ENCODE measurements at places on chromosomes 2 and 18.

GRCh38 chr18:63848159-63848558 is 39.3 kb upstream of the SERPINB2 start:
- DNase-seq: peak; percentile 50

GRCh38 chr2:162885281-162886070 is 46.9 kb upstream of the KCNH7 start:
- DNase-seq: no peak

DNA sequence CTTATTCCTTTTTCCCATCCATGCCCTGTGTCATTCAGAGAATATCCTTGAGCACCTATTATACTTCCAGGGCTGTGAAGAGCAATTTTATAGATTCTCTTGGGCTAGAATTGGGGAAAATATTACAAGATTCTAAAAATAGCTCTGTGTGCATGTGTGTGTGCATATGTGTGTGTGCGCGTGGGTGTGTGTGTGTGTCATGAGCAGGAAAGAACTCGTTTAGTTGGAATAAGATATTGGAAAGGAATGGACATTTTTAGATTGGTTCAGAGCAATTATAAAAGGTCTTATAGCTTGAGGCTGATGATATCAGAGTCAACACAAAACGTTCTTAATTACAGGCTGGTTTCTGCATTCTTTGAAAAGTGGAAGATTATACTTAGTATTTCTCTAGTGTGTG is 212.1 kb upstream of the COPS8 start:
- no peak for DNase-seq

GRCh38 chr2:97701851-97702465 is 11.4 kb upstream of the ZAP70 start:
- DNase-seq: no peak

DNA sequence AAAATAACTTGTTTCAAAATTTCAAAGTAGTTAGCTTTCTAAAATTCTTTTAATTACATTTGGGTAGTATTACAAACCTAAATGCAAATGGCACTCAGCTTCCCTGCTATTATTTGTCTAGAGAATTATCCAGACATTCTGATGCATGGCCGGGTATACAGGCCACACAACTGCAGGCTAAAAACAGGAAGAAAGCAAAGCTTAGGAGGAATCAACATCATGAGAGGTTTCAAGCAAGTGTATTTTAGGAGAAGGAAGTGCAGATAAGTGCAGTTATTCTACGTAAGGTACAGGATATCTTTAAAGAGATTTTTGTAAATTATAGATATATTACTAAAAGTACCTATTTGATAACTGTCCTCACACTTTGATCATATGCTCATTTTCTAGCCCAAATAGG is 46.8 kb upstream of the RNU4ATAC start:
- DNase-seq: no peak

DNA sequence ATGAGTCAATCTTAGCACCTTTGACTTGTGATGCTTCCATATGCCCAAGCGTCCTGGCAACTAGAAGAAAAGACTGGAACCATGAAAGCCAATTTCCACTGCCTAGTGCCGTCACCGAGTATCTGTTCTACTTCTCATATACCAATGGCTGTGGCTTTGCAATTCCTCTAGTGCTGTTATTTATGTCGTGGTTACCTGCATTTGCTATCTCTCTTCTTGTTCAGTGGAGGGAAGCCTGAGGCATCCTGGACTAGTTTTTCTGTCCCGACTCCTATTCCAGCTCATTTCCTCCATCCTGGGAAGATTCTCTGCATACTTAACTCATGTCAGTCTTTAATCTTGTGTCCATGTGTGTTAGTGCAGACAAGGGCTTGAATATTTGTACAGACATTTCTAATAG is 117.9 kb downstream of the FEZ2 start:
- DNase-seq: no peak

DNA sequence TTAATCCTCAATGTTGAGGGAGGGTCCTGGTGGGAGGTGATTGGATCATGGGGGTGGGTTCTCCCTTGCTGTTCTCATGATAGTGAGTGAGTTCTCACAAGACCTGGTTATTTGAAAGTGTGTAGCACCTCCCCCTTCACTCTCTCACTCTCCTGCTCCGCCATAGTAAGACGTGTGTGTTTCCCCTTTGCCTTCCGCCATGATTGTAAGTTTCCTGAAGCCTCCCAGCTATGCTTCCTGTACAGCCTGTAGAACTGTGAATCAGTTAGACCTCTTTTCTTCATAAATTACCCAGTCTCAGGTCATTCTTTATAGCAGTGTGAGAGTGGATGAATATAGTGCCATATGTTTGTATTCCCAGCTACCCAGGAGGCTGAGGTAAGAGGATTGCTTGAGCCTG is 9.6 kb downstream of the IL1B start:
- no peak for DNase-seq

GRCh38 chr18:76522551-76522950 is 27.5 kb upstream of the ZNF516 start:
- DNase-seq: no peak

GRCh38 chr18:14908541-14908940 is 160.6 kb downstream of the ANKRD30B start:
- no peak for DNase-seq

DNA sequence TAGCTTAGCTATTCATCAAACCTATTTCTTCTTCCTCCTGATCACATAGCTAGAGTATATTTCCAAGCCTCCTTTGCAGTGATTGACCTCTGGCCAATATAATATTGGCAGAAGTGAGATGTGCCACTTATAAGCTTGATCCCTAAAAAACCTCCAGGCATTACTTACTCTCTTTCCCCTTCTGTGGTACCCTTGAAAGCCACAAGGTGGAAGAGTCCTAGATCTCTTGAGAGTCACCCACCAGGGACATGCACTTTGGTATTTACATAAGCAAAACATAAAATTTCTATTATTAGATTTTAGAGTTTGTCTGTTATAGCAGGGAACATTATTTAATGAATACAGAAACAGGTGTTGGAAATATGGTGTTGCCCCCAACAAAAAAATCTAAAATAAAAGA is 112.0 kb downstream of the EXOC6B start:
- no peak for DNase-seq

DNA sequence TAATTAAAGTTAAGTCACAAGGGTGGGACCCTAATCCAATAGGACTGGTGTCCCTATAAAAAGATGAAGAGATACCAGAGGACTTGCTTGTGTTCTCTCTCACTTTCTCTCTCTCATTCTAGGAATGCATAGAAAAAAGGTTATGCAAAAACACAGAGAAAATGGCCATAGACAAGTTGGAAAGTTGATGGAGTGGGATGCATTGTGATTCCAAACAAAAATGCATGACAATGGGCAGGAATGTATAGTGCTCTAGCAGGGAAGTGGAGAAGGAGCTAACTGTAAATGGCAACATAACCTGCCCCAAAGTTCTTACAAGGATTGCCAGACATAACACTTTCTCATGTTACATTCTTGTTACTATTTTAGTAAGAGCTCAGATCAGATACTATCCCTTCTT is 301.6 kb upstream of the LRATD1 start:
- DNase-seq: no peak

DNA sequence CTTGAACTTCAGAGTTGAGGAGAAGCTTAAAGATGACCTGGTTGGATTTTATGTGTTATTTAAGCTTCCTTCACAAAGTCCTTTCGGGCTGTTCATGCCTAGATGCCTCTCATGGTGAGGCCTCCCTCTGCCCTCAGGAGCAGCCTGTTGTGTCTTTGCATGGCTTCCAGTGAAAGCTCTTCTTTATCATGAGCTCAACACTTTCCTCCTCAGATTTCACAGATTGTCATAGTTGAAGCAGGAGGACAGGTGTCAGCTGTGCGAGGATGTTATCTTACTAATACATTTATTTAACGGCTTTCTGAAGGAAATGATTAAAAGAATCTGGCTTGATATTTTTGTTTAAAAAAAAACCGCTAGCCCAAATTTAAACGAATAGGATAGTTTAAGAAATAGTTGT is 48.8 kb upstream of the ITSN2 start:
- DNase-seq: no peak

GRCh38 chr2:23592898-23593751 is 208.1 kb downstream of the KLHL29 start:
- no peak for DNase-seq

- DNase-seq: no peak
These were observed 1.6 kb upstream of the RTP5 start for GRCh38 chr2:241867776-241868420.

- DNase-seq: no peak
These were observed 120.7 kb downstream of the KCNF1 start for GRCh38 chr2:11032396-11032795.

DNA sequence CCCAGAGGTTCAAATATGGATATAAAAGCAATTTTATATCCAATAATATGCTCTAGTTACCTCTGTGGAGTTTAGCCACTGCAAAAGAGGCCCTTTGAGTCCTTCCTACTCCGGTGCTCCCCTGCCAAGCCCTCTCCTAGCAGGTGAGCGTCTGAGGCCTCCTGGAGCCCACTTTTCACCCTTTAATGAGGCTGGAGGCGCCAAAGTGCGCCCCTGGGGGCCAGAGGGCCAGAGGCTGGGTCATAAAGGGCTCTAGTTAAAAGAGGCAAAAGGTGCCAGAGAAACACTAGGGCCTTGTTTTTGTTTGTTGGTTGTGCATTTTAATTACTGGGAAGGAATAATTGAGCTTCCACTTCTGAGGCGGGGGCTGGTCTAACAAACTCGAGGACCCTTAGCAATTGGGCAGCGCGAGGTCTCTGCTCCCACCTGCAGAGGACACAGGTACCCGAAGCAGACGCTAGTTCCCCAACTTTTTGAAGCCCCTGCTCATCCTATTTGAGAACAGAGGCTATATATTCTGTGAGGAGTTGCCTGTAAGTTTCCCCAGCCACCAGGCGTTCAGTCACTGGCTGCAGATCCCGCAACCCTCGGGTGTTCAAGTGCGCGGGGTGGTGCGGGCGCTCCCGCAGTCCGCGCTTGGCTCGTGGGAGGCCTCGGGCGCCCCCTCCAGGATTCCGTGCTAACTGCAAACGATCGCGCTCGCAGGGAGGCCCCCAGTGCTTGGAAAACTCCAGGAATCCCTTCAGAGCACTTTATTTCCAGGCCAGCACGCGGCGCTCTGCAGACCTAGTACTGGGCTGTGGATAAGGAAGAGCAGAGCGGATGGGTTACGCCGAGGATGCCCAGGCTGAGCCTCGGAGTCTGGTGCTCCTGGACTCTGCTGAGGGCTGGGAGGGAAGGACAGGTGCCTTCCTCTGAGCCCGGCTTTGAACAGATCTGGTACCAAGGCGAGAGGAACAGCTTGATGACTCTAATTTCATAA is 14.1 kb downstream of the MSGN1 start:
- no peak for DNase-seq

GRCh38 chr2:145228506-145228905 is 708.6 kb upstream of the ZEB2 start:
- no peak for DNase-seq

GRCh38 chr18:79438898-79439627 is 43.3 kb downstream of the NFATC1 start:
- DNase-seq: peak; percentile 55

- no peak for DNase-seq
These were observed 86.5 kb upstream of the EPB41L3 start for GRCh38 chr18:5630057-5630899.

- no peak for DNase-seq
These were observed 63.2 kb downstream of the POLR1A start for GRCh38 chr2:86042256-86043168.

- DNase-seq: peak; percentile 24
These were observed 25.6 kb upstream of the ZC3H15 start for GRCh38 chr2:186460465-186460864.

GRCh38 chr18:76610933-76611749 is 116.1 kb upstream of the ZNF516 start:
- DNase-seq: no peak

- DNase-seq: no peak
These were observed 63.0 kb downstream of the CABLES1 start for GRCh38 chr18:23198217-23198845.

- no peak for DNase-seq
These were observed 25.5 kb downstream of the CCDC141 start for GRCh38 chr2:179024445-179024844.

- DNase-seq: no peak
These were observed 121.0 kb downstream of the SNTG2 start for GRCh38 chr2:1071650-1072049.

DNA sequence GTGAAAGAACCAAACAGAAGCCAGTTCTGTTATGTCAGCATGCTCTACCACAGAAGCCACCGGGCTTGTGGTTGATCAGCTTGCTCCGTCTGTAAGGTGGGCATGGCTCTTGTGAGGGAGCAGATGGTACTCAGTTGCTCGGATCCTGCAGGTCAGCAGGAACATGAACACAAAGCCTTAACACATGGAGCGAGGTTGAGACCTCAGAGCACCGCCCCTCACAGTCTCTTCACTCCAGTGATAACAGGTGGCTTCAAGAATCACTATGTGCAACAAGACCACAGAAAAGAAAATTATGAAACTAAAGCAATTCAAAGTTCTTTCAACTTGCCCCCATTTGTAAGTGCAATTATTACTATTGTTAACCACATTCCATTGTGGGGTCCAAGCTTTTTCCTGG is 72.1 kb downstream of the OSBPL6 start:
- DNase-seq: no peak

- no peak for DNase-seq
These were observed 40.0 kb downstream of the GORASP2 start for GRCh38 chr2:170969030-170969429.

- no peak for DNase-seq
These were observed 182.0 kb upstream of the HNRNPA3 start for GRCh38 chr2:177030451-177031105.

GRCh38 chr2:173931751-173932150 is 33.4 kb downstream of the SP3 start:
- DNase-seq: no peak

GRCh38 chr18:45874491-45875184 is 49.2 kb downstream of the SIGLEC15 start:
- peak; percentile 7 for DNase-seq

DNA sequence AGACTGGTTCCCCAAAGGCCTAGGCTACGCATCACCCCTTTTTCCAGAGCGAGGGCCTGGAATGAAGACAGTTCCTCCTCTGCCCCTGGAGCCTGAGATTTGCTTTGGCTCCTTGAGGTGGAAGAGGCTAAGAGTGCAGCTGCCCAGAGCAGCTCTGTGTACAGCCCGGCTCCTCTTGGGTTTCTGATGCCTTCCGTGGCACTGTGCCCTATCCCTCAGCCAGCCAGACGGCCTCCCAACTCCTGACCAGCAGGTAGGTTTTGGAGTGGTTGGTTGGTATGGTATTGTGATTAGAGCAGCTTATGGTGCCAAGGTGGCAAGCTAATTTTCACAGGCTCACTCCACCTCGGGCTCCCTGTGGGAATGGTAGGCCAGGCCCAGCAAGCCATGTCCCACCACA is 112.2 kb downstream of the TANC1 start:
- no peak for DNase-seq

- DNase-seq: no peak
These were observed 474.2 kb upstream of the MYT1L start for GRCh38 chr2:2805263-2805662.

DNA sequence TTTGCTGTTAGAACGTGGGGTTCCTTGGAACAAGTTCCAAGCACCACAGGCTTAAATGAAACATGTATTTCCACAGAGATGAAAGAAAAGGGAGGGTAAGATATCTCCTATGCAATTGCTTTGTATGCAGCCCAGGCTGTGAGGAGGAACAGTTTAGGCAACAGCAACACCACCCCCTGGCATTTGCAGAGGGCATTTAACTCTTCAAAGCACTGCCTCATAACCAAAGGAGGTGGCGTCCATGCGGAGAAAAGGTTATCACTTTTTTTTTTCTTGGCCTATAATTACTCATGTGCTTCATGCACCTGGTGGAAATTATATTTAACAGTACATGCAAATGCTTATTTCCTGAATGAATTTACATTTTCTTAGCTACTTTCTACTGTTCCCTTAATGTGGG is 286.0 kb downstream of the LPIN1 start:
- DNase-seq: no peak

GRCh38 chr2:54572262-54572635 is 116.1 kb downstream of the SPTBN1 start:
- peak; percentile 97 for DNase-seq

- DNase-seq: peak; percentile 89
These were observed 139.0 kb downstream of the DDX1 start for GRCh38 chr2:15730545-15731212.
